D721Med (cell line): ENCODE measurements at places on chromosomes 3 and 15.

DNA sequence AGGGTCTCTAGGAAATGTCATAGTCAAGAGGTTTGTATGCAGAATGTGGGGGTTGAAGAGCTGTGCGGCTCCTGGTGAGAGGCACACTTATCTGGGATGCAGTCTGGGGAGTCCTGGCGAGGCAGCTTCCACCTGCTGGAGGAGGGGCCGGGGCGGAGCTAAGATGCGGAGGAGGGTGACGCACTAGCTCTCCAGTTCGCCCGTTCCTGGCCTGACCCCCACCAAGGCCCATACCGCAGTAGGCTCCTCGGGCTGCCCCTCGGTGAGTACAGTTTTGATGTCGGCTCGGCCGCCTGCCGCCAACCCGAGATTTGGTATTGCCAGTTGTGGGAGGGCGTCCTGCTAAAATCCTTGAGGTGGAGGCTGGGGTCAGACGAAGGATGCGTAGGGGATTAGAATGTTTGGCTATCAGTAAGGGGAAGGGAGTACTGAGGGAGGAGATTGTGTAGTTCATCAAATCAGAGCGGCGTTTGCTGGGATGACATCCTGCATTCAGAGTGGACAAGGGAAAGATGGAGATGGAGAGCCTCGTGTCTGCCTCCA is at the start of gene SCG5:
Gene SCG5, plus strand, starts transcription at position 194 of the 543 bp plus-strand sequence. CDS start 1,883 bp downstream, outside the sequence.
- DNase-seq, result no peak

GRCh38 chr3:191592105-191592504 is 131.1 kb downstream of the PYDC2 start:
- DNase-seq, result no peak

- no peak for DNase-seq
Observed at GRCh38 chr15:36278219-36278618, 301.2 kb upstream of the CDIN1 start.

DNA sequence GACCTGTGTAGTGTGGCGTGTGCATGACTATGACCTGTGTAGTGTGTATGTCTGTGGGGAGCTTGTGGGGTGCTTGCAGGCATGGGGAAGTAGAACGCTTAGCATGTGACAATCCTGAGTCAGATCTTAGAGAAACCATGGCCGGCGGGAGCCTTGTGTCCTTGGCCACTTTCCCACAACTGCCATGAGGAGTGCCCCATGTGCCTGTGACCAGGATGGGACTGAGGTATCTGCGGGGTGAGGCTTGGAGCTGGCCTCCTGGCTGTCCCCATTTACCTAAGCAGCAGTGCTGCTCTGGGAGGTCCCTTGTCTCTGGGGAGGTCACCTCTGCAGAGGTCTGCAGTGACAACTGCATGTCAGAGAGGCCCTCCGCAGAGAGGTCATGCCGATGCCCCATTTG is 23.6 kb downstream of the TRPM1 start:
- DNase-seq, result no peak

DNA sequence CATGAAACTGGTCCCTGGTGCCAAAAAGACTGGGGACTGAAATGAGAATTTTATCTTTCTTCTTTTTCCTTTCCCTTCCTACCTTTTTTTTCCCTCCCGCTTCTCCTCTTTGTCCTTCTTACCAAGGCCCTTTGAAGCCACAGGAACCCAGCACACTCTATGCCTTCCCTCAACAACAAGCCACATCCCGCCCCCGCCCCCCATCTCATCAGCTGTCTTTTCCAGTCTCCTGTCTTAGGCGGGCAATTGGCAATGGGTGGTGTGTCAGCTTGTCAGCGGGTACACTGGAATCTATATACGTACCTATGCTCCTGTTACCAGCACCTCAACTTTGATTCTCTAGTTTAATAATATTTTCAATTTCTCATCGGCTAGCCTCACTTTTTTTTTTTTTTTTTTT is 56.3 kb upstream of the CHD2 start:
- DNase-seq, result no peak

DNA sequence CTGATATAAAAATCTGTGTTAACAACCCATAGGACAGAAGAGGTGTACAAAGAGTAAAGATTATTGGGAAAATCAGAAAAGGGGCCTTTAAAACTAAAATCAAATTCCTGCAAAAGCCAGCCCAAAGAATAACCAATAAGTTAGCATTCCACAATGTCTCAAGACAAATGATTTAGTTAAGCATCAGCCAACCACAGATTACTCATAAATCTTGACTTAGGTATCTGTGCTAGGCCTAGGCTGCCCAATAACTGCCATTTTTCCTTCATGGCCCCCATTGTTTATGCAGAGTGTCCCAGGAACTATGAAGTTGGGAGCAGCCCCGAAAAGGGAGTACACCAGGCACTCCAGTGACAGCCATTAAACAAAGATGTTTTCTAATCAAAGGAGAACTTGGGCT is 7.4 kb downstream of the TRANK1 start:
- DNase-seq, result no peak

DNA sequence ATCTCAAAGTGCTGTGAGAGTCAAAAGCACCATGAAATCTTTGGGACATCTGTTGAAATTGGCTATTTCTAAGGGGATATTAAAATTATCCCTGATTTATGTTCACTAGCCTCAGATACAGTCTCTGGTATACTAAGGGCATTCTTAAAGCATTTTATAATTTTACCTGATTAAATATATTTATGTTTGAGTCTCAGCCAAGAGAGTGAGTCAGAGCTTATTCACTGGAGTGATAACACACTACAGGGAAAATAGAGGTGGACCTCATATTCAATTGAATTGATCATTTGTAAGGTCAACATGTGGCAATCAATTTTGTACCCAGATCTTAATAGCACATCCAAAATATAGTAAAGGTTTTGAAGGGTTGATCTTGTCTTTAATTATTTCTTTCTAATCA is 733.6 kb downstream of the EPHA3 start:
- DNase-seq, result no peak

- no peak for DNase-seq
Observed at GRCh38 chr3:152257563-152258035, 11.1 kb upstream of the MBNL1 start.

DNA sequence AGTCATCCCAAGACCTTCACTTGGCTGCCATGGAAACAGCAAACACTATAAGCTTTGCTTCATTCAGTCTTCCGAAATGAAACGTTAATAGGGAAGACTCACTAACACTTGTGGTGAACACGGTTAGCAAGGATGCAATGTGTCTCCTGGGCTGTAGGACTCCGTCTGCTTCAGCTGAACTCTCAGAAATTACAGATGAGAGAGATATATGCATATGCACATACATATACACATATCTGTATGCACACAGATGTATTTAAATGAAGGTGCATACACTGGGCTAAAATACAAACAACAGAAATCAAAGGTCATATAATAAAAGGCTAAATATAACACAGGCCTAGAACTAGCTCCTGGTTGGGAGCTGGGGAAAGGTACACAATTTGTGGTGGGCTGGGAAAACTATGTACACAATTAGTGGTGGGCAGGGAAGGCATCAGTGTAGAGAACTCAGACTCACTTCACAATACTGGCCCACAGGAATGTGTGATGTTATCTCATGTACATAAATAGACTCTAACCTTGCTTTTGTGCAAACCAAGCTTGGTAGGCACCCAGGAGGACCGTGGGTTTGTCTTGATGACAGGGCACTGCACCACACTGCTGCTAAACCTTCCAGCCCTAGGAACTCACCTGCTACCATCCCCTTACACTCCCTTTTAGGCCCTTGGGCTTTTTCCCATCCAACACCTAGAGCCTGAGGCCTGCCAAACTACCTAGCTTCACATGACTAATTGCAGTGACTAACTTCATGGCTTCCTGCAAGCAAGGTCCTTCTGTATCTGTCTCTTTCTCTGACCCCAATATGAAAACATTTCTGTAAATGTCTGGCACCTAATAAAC is 873.1 kb downstream of the NSUN3 start:
- no peak for DNase-seq

- DNase-seq, result no peak
Observed at GRCh38 chr15:73493922-73494321, 51.0 kb downstream of the REC114 start.

DNA sequence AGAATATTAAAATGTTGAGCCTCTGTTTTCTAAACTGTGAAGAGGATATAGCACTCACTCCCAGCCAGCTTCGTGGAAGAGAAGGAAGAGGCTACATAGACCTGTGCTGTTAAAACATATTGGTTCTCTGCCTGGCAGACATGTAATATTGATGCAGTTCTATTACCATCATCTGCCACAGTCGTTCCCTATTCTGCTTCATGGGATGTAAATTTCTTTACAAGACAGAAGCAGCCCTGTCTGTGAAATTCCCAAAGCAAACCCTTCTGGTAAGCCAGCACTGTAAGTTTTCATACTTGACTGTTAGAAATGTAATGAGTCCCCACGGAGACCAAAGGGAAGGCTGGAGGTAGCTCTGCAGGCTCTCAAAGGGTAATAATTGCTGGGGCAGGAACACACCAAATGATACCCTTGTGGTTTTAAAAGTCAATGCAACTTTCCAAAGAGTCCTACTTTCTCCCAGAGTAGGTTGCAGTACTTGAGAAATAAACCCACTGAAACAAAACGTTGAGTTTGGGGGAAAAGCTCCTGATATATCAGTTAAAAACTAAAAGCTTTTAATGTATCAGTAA is 129.9 kb upstream of the HES1 start:
- no peak for DNase-seq

- no peak for DNase-seq
Observed at GRCh38 chr3:14837878-14838258, 19.1 kb downstream of the FGD5 start.

GRCh38 chr15:100334905-100335304 is 6.9 kb downstream of the ADAMTS17 start:
- no peak for DNase-seq

- DNase-seq, result no peak
Observed at GRCh38 chr15:73051391-73051806, 864 bp upstream of the NEO1 start.

GRCh38 chr3:74295479-74295878 is 319.0 kb downstream of the CNTN3 start:
- DNase-seq, result no peak

- DNase-seq, result no peak
Observed at GRCh38 chr3:186854954-186855353, 12.4 kb downstream of the ADIPOQ start.

- DNase-seq, result no peak
Observed at GRCh38 chr3:177062052-177062732, 135.1 kb downstream of the TBL1XR1 start.

DNA sequence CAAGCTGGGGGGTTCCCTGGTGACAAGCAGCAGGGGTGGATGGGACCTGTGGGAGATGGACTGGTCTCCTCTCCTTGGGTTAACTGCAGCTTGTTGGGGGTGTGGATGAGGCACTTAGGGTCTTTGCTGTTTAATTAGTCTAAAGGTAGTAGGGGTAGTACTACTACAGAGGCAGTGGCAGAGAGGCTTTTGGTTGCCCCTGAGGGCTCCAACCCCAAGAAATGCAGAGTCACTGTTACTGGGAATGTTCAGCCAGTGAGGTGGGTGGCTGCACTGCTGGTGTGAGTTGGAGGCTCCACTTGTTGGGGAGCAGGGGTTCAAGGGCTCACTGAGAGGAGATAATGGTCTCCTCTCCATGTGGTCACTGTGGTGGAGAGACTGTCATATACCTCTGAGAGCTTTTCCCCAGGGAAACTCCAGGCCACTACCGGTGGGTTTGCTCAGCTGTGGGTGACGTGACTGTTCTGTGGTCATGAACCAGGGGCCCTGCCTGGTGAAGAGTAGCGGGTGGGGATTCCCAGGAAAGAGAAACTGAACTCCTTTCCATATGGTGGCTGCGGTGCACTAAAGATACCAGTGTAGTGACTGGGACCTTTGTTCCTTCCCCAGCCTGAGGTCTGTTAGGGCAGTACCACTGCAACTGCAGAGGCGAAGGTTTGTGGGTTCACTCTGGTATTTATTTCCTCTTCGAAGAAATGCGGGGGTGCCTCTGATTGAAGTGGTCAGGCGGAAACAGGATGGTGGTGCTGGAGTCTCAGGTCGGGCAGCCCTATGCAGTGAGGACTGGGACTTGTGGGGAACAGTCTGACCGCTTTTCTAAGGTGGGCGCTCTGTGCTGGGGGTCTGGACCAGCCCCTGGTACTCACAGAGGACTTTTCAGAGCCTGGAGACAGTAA is 68.9 kb upstream of the TNFSF10 start:
- no peak for DNase-seq

DNA sequence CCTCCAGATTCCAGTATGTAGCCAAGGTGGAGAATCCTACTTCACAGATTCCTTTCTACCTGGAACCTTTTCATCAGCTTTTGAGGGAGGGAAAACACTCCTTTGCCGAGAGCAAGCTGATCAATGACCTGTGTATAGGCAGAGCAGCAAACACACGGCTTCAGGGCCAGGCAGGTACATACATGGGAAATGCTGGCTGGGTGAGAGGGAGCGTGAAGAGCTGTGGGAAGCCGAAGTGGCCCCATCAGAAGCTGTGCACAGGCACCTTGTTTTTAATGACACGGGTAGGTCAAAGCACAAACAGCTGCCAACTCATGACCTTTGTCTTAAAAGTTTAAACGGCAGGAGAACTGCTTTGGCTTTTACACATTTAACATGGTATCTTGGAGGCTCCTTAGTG is 25.3 kb downstream of the STARD5 start:
- DNase-seq, result no peak

- DNase-seq, result no peak
Observed at GRCh38 chr3:177440456-177441104, 243.3 kb upstream of the TBL1XR1 start.
